ENCODE measurements at places on chromosomes 12 and 14.

GRCh38 chr12:116483959-116484750 is 75.0 kb upstream of the MAP1LC3B2 start:
- DNase-seq = no peak

- no peak for DNase-seq
These were observed 71.5 kb downstream of the POLR3B start for GRCh38 chr12:106429043-106429552.

- no peak for DNase-seq
These were observed 152.9 kb downstream of the SLC41A2 start for GRCh38 chr12:104805186-104805585.

DNA sequence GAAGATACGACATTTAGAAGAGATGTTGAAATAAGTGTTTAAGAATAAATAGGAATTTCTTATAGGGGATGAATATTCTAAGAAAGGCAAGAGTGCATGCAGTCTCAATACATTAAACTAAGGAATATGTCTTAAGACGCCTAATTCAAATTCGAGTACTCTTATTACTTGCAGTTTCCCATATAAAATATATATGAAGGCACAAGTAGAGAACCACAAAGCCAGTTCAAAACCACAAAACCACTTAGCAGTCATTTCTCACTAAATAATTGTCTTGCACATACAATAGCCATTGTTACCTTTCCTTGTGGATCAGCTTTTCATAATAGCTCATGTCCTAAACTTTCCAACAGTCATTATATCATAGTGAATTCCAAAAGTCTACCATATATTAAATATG is 91.0 kb upstream of the MON2 start:
- no peak for DNase-seq
